ENCODE measurements at places on chromosomes 7 and 10.

- no peak for DNase-seq
These were observed 131.2 kb downstream of the TACC2 start for GRCh38 chr10:122120008-122120744.

GRCh38 chr7:5514440-5515035, 90.9 kb upstream of the TNRC18 start:
- DNase-seq, result no peak

DNA sequence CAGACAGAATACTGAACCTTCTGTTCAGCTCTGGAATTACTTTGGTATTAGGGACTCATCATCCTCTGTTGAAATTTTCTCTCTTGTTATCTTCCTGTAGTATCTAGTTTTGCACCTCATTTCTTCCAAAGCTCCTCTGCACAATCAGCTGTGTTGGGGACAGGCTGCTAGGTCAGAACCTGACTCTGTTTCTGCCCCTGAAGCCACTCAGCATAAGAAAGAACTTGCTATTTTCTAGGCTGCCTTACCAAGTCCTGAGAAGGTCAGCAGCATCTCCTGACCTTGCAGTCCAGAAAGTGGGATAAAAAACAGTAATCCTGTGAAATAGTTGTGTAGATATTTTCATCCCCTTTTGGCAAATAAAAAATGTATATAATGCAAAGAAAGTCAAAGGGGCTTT, 862.6 kb downstream of the SORCS3 start:
- DNase-seq, result no peak

- no peak for DNase-seq
These were observed 109.5 kb downstream of the NRF1 start for GRCh38 chr7:129721068-129721467.

DNA sequence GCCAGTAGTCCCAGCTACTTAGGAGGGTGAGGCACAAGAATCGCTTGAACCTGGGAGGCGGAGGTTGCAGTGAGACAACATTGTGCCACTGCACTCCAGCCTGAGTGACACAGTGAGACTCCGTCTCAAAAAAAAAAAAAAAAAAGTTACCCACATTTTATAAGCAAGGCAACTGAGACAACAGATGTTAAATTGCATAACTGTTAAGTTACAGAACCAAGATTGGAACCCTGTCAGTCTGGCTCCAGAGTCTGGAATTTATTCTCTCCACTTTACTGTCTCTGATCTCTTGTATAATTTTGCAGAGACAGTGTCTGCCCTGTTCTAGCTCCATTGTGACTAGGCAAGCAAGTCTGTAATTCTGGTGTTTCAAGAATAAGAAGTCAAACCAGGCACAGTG, 6.2 kb upstream of the ITGB1 start:
- DNase-seq, result no peak

- no peak for DNase-seq
These were observed 41.0 kb downstream of the RABGEF1 start for GRCh38 chr7:66781408-66782090.

DNA sequence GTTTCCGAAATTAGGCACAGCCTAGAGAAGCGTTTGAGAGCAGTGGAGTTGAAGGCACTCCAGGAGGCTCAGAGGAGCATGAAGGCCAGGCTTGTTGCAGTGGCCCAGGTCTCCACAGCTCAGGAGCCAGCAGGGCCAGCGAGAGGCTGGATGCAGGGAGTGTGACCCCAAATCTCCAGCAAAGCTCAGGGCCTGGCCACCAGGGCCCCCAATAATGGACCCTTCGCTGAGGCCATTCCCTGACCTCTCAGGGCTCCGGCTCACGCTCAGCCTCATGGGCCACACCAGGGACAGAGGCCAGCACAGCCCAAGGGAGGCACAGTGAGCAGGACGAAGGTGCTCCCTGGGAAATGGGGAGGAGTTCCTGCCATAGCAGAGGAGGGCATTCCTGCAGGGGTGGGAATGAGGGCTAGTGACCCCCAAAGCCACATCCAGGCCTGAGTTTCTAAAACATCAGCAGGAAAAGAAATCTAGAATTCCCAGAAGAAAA, 47.5 kb downstream of the EBF3 start:
- no peak for DNase-seq
